ENCODE measurements at places on chromosomes 7 and 10.

GRCh38 chr7:92295391-92295790, 49.6 kb downstream of the ANKIB1 start:
- no peak for DNase-seq

DNA sequence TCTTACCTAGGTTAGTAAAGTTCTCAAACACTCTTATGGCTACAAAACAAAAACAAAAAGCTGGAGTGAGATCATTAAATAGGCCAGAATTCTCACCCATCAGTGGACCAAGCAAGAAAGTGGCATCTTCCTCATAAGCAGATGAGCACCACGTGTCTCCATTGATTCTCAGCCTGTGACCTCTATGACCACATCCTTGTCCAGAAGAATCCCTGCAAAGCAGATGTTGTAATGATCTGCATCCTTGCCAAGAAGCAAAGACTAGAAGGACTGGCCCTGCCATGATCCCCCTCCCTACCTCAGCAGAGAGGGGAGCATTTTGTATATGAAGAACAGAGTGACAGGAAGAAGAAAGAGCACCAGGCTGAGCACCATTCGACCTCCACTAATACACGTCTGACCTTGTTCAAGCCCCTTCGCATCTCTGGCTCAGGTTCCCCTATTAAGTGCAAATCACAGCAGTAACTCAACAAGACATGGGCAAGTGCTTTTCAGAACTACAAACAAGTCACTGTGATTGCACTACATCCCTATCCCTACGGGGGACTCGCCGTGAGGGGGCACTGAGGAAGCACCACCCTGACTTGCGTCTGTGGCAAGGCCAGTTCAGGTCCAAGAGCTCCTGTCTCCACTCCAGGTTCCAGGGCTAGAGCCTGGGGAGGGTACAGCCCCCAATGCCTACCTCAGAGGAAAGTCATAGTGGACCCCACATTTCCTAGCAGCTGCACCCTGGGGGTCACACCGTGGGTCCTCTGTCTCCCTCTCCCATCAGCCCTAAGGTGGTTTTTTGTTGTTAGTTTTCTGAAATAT, 22.2 kb upstream of the RASSF4 start:
- DNase-seq: no peak

GRCh38 chr7:29894256-29894655, 87.9 kb downstream of the WIPF3 start:
- no peak for DNase-seq

GRCh38 chr10:127092916-127093315, 103.5 kb downstream of the INSYN2A start:
- DNase-seq: no peak

DNA sequence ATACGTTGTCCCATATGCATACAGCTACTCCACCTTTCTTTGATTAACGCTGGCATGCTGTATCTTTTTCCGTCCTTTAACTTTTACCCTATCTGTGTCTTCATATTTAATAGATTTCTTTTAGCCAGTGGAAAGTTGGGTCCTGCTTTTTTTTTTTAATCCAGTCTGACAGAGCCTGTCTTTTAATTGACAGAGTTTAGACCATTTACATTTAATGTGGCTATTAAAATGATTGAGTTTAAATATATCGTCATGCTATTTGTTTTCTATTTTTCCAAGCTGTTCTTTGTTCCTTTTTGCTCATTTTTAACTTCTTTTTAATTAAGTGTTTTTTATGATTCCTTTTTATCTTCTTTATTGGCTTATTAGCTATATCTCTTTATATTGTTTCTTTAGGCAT, 217.6 kb upstream of the NEBL start:
- DNase-seq: no peak

GRCh38 chr10:121665809-121666208, 67.6 kb upstream of the FGFR2 start:
- no peak for DNase-seq

DNA sequence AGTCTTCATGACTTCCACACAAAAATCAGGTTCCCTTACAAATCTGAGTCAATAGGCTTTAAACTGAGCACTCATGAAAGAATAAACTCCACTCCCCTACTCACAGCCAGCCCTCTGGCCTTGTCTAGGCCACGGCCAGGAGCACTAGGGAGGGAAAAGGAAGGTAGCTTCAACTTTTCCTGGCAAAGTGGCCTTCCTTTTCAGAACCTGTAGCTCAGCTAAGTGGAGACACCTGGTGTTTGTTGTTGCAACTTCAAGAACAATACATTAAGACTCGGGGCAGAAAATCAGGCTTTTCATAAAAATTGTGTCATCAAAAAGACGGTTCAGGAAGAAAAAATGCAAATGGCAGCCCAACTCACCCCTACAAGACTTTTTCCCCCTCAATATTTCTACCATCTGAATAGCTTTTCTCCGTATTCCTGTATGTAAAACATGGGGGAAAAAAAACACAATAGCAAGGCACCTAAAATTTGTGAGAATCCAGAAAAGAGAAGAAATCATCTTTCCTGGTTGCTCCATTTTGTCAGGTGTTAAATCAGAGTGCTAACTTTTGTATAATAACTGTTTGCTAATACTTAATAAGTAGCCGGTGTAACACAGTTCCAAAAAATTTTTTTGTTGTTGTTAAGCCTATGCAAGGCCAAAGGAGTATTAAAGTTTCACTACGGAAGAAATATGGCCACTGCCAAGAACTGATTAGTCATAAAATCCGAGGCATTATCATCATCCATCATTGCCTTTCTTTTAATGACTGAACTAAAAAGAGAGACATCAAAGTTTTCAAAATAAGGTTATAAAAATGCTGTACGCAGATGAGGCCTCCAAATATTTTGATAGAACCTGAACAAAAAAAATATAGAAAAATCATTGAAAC, 66.2 kb upstream of the ARID5B start:
- peak; percentile 41 for DNase-seq

- DNase-seq: no peak
These were observed 191.2 kb upstream of the SHH start for GRCh38 chr7:156003220-156004162.

Data from NAMALWA (cell line).